Body of pancreas (tissue), 4 donors: ENCODE measurements at places on chromosomes 3 and 15. TPM values are rescaled to one million over a fixed set of nuclear protein-coding genes. Genes with fewer than 3 reads are reported as not detected.
A peak's percentile ranks its signal among the peaks of the same experiment; 100 is the strongest.

GRCh38 chr15:91782221-91782620, 71.3 kb upstream of the SLCO3A1 start:
- H3K4me3 ChIP-seq: no peak overlapping the region
- no peak overlapping the region for H3K27ac ChIP-seq
- no peaks in the 10 kb centered on the region for H3K4me1 ChIP-seq
- DNase-seq: peak; percentile 19
- no peaks in the 10 kb centered on the region for H3K36me3 ChIP-seq

GRCh38 chr3:111851511-111851954, 7.5 kb upstream of the PHLDB2 start:
- no peak overlapping the region for H3K4me3 ChIP-seq
- no peak for DNase-seq
- H3K27me3 ChIP-seq: no peaks in the 10 kb centered on the region
- no peaks in the 10 kb centered on the region for H3K36me3 ChIP-seq
- H3K4me1 ChIP-seq: no peaks in the 10 kb centered on the region
- peak overlapping the region; percentile 11 for H3K27ac ChIP-seq

- no peaks in the 10 kb centered on the region for H3K27me3 ChIP-seq
- no peaks in the 10 kb centered on the region for H3K4me1 ChIP-seq
- no peaks in the 10 kb centered on the region for H3K36me3 ChIP-seq
- DNase-seq: no peak
- no peak overlapping the region for H3K4me3 ChIP-seq
Observed at GRCh38 chr15:25323420-25323819, 115.4 kb downstream of the UBE3A start.

- no peak overlapping the region for H3K4me3 ChIP-seq
- H3K27me3 ChIP-seq: no peaks in the 10 kb centered on the region
- no peak overlapping the region for H3K27ac ChIP-seq
- peak; percentile 25 for DNase-seq
Observed at GRCh38 chr3:24264748-24265158, 229.9 kb downstream of the THRB start.

FGD5 gene
- 7.8 TPM for total RNA-seq

- H3K36me3 ChIP-seq: no peaks in the 10 kb centered on the region
- no peaks in the 10 kb centered on the region for H3K27me3 ChIP-seq
- peaks cover 3% of the 10 kb centered on the region for H3K4me1 ChIP-seq
Observed at GRCh38 chr3:106004826-106005225, 136.0 kb upstream of the CBLB start.

DNA sequence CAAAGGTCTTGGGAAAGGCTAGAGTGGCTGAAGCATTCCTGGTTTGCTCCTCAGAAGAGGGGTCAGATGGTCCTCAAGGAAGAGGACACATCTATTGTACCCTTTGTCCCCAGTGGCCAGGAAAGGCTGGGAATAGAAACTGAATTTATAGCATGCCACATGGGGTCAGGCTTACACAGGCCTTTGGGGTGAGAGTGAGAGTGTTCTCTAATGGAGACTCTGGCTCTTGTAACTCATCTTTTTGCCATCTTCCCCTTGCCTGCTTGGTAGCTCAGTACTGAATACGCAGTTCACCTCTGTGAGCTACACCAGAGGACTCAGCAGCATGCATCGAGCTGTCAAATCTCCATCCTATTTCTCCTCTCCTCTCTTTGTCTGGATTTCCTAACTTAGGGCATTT, 87.5 kb downstream of the ATP2B2 start:
- H3K27ac ChIP-seq: no peak overlapping the region
- peaks cover 10% of the 10 kb centered on the region for H3K27me3 ChIP-seq
- no peak overlapping the region for H3K4me3 ChIP-seq

- no peak for DNase-seq
- no peaks in the 10 kb centered on the region for H3K36me3 ChIP-seq
- H3K27ac ChIP-seq: no peak overlapping the region
- no peaks in the 10 kb centered on the region for H3K27me3 ChIP-seq
- no peaks in the 10 kb centered on the region for H3K4me1 ChIP-seq
- H3K4me3 ChIP-seq: no peak overlapping the region
Observed at GRCh38 chr3:127257351-127257750, 30.5 kb downstream of the PRR20G start.

DNA sequence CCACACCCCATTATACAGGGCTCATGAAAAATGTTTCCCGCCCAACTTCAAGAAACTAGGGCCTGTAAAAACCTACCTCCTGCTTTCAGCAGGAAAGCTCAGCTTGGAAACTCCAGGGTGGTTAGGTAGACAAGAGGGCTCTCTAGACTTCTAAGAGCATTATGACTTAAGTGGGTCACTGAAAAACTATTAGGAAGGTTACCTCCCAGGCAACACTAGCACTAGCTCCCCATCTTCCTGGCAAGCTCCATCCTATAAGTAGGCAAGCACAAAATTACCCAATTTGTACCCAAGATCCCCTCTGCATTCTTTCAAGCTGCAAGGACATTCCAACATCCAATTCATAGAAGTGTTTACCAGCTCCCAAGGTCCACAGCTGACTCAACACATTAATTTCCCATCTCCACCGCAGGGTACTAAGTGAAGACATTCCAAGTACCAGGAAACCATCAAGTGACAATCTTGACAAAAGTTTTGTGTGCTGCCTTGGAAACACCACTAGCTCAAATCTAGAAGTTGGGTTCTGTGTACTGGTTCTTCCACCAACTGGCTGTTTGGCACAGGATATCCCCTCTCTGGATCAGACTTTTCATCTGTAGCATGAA, 46.9 kb downstream of the WNT5A start:
- no peaks in the 10 kb centered on the region for H3K4me1 ChIP-seq
- H3K27me3 ChIP-seq: no peaks in the 10 kb centered on the region
- no peak overlapping the region for H3K27ac ChIP-seq
- H3K36me3 ChIP-seq: no peaks in the 10 kb centered on the region
- DNase-seq: peak; percentile 42

DNA sequence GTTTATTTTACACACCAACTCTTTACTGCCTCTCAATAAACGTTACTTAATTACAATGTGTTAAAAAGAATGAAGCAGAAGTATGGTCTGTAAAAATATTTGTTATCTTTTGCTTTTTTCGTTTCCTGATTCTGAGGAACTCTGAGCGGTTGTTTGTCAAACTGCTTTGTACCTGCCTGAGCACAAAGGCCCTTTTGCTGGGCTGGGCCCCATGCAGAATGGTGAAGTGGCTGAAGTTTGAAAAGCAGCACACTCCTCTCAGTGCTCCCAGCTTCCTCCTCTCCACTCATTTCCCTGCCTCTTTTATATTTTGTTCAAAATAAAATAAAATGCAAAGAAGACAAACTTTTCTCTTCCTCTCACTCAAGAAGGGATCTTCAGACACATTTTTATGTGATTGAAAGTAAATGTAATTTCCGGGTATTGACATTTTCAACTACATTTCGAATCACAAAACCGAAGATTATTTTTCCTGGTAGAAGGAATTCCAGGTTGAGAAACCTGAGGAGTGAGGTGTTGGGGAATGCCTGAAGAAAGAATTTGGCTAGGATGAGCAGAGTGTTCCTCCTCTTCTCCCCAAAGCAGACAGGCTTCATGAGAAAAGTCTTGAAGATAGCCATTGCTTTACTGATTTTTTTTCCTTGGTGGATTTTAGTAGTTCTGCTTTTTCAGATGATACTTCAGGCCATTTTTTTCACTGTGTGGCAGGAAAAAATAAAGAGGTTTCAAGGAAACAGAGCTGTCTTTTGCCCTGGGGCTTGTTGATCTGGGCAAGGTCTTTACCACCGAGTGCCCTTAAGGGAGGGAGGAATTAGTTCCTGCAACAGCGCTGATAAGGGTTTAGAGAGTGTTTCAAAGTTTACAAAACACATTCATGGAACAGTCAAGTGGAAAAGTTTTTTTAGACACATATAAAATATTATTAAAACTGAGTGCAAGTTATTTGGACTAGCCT, 229.8 kb downstream of the NFKBIZ start:
- no peaks in the 10 kb centered on the region for H3K4me1 ChIP-seq
- no peak for DNase-seq
- H3K27ac ChIP-seq: no peak overlapping the region
- no peaks in the 10 kb centered on the region for H3K36me3 ChIP-seq

DNA sequence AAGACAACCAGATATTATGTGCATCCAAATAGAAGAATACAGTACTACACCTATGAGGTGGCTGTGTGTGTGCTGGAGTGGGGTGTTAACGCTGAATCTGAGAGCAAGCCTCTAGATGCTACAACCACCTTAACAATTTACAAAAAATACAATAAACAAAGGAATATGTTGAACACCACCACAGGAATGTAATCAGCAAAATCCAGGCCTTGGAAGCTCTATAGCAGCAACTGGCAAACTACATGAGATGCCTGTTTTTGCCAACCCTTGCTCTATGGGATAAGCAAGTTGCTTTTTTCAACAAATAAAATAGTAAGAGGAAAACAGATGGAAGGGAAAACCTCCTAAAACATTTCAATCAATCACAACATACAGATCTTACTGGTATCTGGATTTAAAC, 23.9 kb downstream of the SLTM start:
- H3K36me3 ChIP-seq: peaks cover 4% of the 10 kb centered on the region
- no peaks in the 10 kb centered on the region for H3K4me1 ChIP-seq
- DNase-seq: no peak
- no peaks in the 10 kb centered on the region for H3K27me3 ChIP-seq
- H3K4me3 ChIP-seq: no peak overlapping the region

ROBO1 gene
- total RNA-seq: 3.9 TPM

- no peak overlapping the region for H3K27ac ChIP-seq
- H3K4me3 ChIP-seq: no peak overlapping the region
- H3K4me1 ChIP-seq: no peaks in the 10 kb centered on the region
- no peaks in the 10 kb centered on the region for H3K36me3 ChIP-seq
- no peak for DNase-seq
Observed at GRCh38 chr3:127483902-127484591, 106.5 kb downstream of the TPRA1 start.

DNA sequence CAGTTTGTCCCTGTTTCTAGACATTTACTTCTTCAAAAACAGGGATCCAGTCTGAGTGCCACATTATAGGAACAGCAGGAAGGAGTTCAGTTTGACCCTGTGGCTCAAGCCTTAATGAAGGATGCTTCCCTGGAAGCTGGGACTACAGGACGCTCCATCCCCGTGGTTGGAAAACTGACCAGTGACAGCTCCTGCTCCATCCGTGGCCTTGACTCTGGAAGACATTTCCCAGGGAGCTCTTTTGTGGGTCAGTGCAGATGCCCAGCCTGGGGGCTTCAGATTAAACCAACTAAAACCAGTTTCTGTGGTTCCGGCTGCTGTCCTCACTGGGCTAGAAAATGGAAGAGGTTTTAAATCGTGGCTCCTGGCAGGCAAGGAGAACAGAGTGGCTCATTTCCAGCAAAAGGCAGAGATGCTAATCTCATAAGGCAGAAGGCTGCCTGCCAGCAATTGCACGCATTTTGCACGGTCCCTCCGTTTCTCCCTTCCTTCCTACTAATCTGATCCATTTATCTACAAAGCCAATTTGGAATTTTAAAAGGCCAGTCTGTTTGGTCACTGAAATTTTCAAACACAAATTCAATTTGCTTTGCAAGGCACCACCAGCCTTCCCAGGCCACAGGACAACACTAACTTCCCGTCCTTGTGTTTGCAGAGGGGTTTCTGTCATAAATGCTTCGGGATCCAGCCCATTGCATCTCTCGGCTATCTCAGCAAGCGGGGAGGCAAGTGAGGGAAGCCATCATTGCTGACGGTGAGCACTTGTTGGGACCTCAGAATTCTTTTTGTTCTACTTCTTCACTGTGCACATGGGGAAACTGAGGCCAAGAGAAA, 6.2 kb upstream of the SSUH2 start:
- H3K4me3 ChIP-seq: no peak overlapping the region
- H3K27ac ChIP-seq: no peak overlapping the region
- DNase-seq: no peak
- H3K27me3 ChIP-seq: no peaks in the 10 kb centered on the region
- H3K4me1 ChIP-seq: no peaks in the 10 kb centered on the region
- H3K36me3 ChIP-seq: no peaks in the 10 kb centered on the region

IQCF2 gene
- total RNA-seq: not detected

HOMER2 gene
- 469 TPM for total RNA-seq

FANCD2 gene
- total RNA-seq: 2.3 TPM

GRCh38 chr15:27244047-27244446, 273.1 kb downstream of the GABRG3 start:
- H3K4me3 ChIP-seq: no peak overlapping the region
- no peaks in the 10 kb centered on the region for H3K4me1 ChIP-seq
- DNase-seq: no peak
- H3K36me3 ChIP-seq: no peaks in the 10 kb centered on the region
- H3K27ac ChIP-seq: no peak overlapping the region

- no peak overlapping the region for H3K27ac ChIP-seq
- H3K4me3 ChIP-seq: no peak overlapping the region
- no peaks in the 10 kb centered on the region for H3K27me3 ChIP-seq
Observed at GRCh38 chr15:42343596-42344232, 15.6 kb upstream of the CAPN3 start.

DNA sequence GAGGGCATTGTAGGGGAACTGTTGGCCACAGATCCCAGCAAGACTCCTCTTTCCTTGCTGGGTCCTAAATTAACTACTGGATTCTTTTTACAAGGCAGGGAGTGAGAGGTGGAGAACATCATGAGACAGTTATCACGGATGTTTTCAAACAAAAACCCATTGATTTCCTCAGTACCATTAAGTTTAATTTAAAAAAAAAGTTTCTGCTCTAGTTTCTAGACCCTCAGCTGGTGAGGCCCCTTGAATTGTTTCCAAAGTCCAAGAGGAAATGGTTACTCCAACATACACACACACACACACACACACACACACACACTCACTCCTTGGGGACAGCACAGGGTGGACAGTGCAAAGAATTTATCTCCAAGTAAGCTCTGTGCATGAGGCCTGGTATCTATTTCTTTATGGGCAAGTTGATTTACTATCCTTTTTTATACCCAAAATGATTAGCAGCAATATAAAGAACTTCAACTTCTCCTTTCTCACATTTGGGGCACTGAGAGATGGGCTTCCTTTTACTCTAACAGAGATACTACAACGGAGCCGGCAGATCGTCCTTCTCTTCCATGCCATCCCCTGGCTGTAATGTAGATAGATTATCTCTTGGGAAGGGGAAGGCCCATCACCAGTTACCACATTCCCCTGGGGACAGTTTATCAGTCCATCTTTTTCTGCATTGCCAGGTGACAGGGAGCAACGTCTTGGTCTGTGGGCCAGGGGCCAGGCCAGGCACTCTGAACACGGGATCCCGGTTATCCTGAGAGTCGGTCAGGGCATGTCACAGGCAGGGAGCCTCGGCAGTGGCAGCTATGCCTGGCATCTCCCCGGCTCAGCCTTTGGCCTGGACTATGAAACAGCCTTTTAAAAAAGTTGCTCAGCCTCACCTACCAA, 54.7 kb downstream of the CORO2B start:
- no peaks in the 10 kb centered on the region for H3K36me3 ChIP-seq
- DNase-seq: no peak
- H3K4me3 ChIP-seq: no peak overlapping the region
- H3K27me3 ChIP-seq: no peaks in the 10 kb centered on the region
- no peaks in the 10 kb centered on the region for H3K4me1 ChIP-seq
